Kidney (tissue), 22 donors: ENCODE measurements at places on chromosomes 4 and X. TPM values are rescaled to one million over a fixed set of nuclear protein-coding genes. Genes with fewer than 3 reads are reported as not detected.

DNA sequence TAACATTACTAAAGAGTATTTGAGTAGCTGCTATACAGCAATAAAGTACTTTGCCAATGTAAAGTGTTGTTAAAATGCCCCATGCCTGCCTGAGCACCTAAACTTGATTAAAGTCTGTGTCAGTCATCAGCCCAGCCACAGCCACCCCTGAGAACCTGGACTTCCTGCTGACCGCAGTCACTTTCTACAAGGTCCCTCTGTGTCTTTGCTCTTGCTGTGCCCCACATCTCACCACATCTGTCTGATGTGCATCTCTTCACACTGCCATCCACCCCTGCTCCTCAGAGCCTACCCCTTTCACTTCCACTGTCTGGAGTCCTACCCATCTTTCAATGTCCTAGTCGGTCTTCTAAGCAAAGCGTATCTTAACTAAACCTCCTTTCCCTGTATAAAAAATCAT lies 25.7 kb downstream of the ALPK1 start:
- no peak for DNase-seq

DNA sequence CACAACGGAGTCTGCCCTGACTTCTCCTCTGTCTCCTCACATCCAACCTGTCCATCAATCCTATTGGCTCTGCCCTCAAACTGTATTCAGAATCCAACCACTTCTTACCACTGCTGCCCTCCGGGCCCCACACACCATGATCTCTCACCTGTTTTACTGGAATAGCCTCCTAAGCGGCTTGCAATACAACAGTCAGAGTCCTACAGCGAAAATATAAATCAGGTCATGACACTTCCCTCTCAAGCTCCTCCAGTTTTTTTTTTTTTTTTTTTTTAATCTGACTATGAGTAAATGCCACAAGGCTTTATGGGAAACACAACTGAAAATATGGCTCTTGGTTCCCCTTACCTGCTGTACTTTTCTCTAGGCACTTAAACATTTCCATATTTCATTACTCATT lies 42.8 kb downstream of the SHISA3 start:
- DNase-seq = no peak

The SCD5 gene
- polyA plus RNA-seq = 55.7 TPM

DNA sequence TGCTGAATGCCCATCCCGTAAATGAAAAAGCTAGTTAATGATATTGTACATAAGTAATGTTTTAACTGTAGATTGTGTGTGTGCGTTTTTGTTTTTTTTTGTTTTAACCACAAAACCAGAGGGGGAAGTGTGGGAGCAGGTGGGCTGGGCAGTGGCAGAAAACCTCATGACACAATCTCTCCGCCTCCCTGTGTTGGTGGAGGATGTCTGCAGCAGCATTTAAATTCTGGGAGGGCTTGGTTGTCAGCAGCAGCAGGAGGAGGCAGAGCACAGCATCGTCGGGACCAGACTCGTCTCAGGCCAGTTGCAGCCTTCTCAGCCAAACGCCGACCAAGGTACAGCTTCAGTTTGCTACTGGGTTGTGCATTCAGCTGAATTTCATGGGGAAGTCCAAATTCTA lies at the start of gene SPP1:
SPP1 (plus strand) TSS at position 249 of the 400 bp plus-strand sequence. CDS start 1,182 bp downstream, outside the sequence.
- DNase-seq = peak; percentile 74

- no peak for DNase-seq
Observed at GRCh38 chr4:26150948-26151347, 169.9 kb upstream of the RBPJ start.

The SPANXA2 gene
- polyA plus RNA-seq = not detected

The PCYT1B gene
- 0.26 TPM for polyA plus RNA-seq

The F9 gene
- not detected for polyA plus RNA-seq

The SPON2 gene
- polyA plus RNA-seq = 16.7 TPM

The HS3ST1 gene
- 1.1 TPM for polyA plus RNA-seq

- no peak for DNase-seq
Observed at GRCh38 chr4:147332091-147332490, 148.8 kb upstream of the EDNRA start.

GRCh38 chr4:85756938-85757337 lies 282.0 kb downstream of the ARHGAP24 start:
- DNase-seq = no peak

GRCh38 chr4:52204921-52205320 lies 153.8 kb downstream of the SPATA18 start:
- no peak for DNase-seq

The RAB9B gene
- polyA plus RNA-seq = 0.26 TPM

GRCh38 chrX:123990602-123991001 lies 29.1 kb downstream of the STAG2 start:
- DNase-seq = no peak

DNA sequence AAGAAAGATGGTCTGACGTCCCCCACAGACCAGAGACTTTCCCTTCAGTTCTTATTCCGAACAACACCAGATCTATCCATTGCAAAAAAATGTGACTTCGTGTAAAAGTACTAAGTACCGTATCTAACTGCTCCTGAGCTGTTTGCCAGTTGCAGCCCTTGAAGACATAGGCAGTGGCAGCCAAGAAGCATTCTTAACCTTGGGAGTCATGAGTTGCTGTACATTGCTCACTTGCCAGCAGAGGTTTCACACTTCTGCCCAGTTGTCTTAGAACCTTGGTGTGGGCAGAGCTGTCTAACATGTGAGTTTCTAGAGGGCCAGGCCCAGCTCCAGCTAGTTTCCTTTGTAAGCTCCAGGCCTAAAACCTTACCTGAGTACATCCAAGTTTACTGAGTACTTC lies 10.5 kb upstream of the CHRDL1 start:
- DNase-seq = no peak
